NCI-H1105 treated with DMSO at 0.1 percent for 48 hours (cell line): ENCODE measurements at places on chromosomes 4 and X.

DNA sequence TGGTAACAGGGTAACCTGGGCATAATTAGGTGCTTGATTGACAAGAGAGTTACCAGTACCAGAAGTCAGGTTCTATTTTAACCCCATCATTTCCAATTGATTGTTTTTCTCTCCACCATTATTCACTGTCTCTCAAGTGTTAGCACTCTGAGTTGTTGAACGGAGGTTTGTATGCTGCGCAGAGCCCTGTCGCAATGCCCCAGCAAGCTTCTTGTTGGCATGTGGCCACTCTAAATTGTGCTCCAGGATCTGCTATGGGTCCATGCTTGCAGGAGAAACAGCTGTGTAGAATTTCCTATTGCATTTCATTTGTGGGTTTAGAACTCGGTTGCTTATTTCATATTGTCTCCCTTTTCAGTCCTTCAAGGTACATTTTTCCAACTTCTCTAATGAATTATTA lies 98.2 kb downstream of the KLHL8 start:
- peak; percentile 16 for DNase-seq

- no peak for DNase-seq
Observed at GRCh38 chr4:2934077-2934812, 29.0 kb downstream of the NOP14 start.

DNA sequence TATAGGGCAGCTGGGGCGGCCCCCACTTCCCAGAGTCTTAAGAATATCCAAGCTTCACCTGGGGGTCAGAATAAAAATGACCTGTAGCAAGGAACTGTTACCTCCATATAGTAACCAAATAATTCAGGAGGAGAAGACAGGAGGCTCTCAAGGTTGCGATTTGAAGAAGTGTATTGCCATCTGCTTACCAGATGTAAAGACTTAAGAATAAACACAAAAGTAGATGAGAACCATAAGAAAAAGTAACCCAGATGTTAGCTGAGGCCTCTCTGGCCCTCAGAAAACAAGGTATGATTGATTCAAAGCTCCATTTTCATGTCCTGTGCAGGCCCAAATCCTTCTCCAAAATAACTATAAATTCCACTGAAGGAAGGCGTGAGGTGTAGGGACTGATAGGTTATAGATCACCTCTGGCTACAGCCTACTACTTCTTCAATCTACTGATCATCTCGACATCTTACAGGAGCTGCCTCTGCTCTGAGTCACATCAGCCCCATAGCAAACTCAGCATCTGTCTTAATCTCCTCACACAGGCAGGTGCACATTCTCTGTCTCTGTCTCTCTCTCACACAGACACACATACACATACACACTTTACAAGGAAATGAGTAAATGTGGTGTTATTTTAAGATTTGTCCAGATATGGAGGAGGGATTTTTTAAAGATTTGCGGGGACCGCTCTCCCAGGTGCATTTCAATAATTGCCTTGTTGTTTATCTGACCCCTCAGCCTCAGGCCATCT lies 193.9 kb upstream of the EDNRA start:
- no peak for DNase-seq

- peak; percentile 41 for DNase-seq
Observed at GRCh38 chr4:143626134-143626911, 74.2 kb downstream of the FREM3 start.

DNA sequence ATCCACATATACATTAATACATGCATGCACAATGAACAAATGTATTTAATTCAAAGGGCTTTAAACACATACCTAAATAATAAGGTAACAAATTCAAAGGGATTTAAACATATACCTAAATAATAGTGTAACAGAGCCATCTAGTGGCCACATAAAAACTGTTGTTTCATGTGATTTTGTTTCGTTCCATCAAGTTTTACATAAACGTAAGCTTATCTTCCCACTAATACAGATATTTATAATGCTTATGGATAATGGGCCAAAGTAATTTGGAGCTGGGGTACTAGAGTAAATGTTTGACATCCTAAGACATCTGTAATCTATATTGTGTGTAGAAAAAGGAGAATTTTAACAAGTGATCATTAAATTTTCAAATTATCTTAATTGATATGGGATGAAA lies 82.3 kb downstream of the PRSS12 start:
- peak; percentile 24 for DNase-seq

GRCh38 chr4:174318829-174319764 lies 35.4 kb downstream of the CEP44 start:
- peak; percentile 25 for DNase-seq

GRCh38 chrX:153560466-153560865 lies 38.5 kb downstream of the CCNQ start:
- DNase-seq, result no peak

DNA sequence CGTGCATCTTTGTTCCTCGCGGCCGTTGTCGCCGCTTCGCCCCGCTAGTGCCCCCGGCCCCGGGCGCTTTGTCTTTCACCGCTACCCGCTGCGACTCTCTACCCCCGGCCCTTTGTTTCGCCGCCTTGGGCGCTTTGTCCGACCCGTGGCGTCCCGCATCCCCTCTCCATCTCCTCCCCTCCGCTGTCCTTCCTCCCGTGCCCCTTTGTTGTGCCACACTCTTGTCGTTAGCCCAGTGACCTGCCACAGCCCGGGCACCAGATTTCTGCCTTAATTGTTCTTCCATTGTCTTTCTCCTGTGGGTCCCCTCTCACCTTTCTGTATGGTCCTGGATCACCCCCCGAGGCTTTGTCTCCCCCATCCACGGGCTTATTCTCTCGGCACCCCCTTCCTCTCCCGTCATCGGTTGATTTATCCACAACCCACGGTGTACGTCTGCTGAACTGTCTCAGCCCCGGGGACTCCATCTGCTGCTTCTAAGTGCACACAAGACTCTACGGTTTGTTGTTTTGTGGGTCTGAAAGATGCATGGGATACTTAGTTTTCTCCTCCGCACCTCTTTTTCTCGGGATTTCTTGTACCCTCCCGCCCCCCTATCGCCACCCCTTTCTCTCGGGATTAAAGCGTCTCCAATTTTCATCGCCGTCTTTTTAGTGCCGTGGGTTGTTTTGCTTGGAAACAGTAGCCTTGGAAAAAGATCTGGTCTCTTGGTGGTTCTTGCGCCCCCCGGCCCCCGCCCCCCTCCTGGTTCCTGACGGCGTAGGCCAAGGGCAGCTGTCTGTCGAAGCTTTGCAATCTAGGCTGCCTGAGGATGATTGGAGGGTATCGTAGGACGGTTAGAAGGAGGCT lies 783 bp downstream of the RBPJ start:
- peak; percentile 32 for DNase-seq

DNA sequence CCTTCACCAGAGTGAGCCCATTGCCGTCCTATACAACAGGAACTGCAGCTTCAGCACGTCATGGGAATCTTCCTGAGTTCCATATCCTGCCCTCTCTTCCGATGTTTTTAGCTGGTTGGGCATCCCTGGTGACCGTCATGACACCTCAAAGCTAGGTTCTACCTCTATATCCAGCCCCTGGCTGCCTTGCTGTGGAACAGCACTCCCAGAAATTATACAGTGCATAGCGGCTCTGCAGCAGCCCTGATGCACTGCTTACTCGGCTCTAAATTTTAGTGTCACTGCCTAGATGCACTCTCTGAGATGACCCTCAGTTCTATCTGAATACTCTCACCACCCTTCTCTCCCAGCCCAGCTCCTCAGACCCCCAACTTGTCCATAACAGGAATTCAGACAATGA lies 44.3 kb downstream of the ARHGEF38 start:
- DNase-seq, result no peak

DNA sequence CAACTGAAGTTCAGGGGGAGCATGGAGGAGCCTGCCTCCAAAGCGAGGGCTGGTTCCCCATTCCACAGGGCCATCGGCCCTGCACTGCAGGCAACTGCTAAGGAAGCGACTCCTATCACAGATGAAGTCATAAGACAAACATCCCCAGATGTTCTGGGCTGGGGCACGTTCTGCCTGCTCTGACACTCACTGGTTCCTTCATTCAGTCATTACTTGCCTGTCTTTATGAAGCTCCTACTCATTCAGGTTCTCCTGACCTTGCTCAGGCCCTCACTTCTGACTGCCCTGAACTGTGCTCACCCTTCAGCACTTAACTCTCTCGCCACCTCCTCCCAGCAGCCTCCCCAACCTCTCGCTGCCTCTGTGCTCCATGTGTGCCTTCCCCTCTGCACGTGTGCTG lies 2.5 kb upstream of the SLC2A9 start:
- no peak for DNase-seq

DNA sequence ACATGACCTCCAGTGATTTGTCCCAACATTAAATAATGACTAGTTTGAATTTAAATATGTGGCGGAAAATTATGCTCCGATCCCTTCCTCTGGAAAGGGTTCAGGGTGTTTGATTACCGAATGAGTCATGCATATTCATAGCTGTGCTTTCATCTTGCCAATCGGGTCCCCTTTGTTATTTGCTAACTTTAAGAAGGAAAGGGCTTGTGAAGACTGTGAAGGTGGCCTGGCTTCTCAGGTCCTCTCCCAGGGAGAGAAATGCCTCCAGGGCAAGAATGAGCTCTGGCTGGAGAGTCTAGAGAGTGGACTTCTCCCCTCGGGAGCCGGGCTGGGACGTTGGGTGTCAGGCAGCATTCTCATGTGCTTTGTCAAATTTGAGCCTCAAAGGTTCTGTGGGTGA lies 155.5 kb upstream of the PSAPL1 start:
- no peak for DNase-seq

DNA sequence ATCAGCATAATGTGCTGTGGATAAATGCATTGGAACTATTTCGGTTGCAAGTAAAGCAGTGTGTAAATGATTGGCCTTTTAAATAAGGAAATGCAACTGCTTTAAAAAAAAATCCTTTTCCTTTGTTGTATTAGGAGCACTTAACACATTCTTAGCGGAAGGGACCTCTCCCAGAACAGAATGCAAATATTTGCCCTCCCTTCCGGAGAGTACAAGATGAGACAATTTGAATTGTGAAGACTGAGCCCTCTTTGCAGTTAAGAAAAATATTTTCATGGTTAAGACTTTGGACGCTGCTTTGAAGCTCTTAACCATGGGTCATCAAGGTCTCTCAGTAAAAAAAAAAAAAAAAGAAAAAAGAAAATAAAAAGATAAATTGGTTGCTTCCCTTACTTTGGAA lies 9.5 kb upstream of the NOX1 start:
- DNase-seq, result no peak

GRCh38 chr4:877502-877901 lies 51.6 kb upstream of the CPLX1 start:
- no peak for DNase-seq

GRCh38 chr4:89723096-89723495 lies 113.9 kb downstream of the SNCA start:
- no peak for DNase-seq
